ENCODE measurements at places on chromosomes 4 and X. TPM values are rescaled to one million over a fixed set of nuclear protein-coding genes. Genes with fewer than 3 reads are reported as not detected.

Gene MAPK10
- 99.1 TPM for total RNA-seq

Gene CT45A3
- not detected for total RNA-seq

Gene TMEM156
- total RNA-seq = 0.72 TPM

GRCh38 chr4:173333658-173334084 lies 487 bp downstream of the HMGB2 start:
- DNase-seq = no peak

- DNase-seq = no peak
Observed at GRCh38 chr4:139736661-139737060, 71.0 kb downstream of the MGST2 start.
